ENCODE measurements at places on chromosomes 3 and 15.
A peak's percentile ranks its signal among the peaks of the same experiment; 100 is the strongest.

DNA sequence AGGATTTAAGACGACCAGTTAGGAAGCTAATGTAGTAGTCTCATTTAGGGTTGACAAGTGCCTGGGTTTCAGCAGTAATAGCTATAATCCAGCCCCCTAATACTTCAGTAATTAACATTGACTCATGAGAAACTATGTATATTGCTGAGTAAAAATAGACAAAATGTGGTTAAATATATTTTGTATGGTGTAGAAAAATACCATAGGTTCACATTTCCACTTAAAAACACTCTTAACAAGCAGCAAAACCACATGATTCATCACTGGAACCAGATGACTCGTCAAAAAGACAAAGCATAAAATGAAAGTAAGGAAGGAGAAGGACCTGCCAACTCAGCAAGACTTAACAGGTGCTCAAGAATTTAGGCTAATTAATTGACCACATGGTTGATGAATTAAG lies 288.9 kb downstream of the EFHB start:
- DNase-seq, result no peak

DNA sequence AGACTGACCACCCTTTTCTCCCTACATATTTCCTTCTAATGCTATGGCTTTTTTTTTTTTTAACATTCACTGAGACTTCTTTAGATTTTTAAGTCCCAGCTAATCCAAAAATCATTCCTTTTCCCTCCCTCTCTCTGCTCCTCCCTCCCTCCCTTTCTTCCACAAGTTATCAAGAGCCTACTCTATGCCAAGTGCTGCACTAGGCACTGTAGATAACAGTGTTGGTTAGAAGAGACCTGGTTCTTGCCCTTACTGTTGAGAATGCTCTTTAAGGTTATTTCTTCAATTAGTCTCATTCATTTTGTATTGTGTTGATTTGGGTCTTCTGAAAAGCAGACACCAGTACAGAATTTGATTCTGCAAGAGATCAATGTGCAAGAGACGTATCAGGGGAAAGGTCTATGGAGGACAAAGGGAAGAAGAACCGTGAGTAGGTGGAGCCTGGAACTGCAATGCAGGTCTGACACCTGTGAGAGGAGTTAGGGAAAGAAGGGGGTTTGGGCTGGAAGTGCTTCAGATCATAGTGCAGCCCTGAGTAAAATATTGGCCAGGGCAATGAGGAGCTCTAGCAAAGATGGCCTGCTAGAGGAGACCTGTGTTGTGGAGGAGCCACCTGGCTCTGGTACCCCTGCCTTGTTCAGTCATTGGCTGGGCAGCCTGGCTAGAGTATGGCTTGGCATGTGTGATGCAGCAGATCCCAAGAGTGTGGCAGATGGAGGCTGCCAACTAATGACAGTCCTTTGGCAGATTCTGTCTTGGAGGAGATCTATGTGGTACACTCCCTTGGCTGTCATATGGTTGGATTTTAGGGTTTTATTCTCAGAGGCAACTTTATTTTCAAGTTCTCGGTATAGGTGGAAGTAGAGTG lies 9.7 kb upstream of the PCOLCE2 start:
- DNase-seq, result no peak

GRCh38 chr3:69004138-69004537 lies 9.3 kb downstream of the EOGT start:
- no peak for DNase-seq

DNA sequence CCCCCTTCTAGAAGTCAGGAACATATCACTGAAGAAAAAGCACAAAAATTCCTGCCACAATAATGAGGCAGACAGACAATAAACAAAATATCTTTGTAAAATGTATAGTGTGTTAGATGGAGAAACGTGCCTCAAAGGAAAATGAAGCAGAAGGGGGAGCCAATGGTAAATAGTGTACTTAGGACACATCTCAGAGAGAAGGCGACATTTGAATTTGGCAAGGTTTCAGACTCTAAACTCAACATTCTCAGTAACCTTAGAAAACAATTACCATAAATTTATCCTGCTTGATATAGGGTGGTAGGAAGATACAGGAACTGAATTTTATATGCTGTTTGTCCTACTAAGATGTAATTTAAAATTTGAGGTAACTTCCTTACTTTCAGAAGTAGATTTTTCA lies 52.6 kb upstream of the PTX3 start:
- no peak for DNase-seq

DNA sequence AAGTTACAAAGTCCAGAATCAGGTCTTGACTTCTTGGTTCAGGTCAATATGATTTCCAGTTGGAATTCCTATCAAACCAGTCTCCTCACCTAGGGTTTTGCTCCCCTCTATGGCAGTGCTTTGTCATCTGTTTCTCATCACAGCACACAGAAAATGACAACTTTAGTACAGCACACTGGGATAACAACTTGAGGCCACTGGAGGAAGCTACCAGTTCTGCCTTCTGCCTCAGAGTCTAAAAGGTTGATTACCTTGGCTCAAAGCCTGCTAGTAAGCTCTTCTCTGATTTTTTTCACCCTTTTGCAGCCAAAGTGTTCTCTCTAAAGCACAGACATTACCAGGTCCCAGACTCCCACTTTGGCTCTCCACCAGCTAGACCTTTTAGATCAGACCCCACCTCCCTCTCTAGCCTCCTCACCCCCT lies 24.8 kb upstream of the TRIM59 start:
- DNase-seq, result no peak

DNA sequence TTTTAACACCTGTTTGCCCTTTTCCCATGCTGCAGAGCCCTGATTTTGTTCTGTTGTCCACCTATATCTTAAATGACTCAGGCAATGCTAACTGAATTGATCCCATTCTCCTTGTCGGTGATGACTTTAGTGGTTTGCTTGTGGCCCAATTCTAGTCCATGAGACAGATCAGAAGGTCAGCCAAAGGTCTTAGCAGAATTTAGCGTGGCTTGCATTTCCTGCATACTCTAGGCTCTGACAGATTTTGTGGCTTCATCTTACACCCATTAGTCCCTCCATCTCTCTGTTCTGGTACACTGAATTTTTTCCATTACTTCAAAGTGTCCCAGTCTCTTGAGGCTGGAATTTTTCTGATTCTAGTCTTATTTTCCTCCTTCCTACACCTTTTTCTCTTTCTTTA lies 161.9 kb downstream of the STAC start:
- DNase-seq, result no peak

GRCh38 chr15:63612300-63612699 lies 15.1 kb downstream of the FBXL22 start:
- no peak for DNase-seq

DNA sequence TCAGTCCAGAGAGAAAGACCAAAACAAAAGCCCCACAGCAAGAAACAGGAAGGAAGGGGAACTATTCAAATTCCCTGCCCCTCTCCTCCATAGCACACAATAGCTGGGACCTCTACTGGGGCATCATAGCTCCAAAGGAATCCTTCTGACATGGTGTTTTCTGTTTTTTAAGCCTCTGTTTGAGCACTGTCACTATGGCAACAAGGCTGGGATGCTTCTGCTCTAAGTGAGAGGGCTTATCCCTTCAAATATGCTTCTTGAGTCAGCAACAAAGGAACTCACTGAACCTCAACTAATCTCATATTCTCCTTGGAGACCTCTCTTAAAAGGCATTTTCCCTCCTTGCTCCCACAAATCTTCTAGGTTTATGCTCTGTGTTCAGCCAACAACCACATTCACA lies 40.5 kb downstream of the MYLK start:
- no peak for DNase-seq

GRCh38 chr3:51668756-51669155 lies 2.3 kb upstream of the TEX264 start:
- no peak for DNase-seq

DNA sequence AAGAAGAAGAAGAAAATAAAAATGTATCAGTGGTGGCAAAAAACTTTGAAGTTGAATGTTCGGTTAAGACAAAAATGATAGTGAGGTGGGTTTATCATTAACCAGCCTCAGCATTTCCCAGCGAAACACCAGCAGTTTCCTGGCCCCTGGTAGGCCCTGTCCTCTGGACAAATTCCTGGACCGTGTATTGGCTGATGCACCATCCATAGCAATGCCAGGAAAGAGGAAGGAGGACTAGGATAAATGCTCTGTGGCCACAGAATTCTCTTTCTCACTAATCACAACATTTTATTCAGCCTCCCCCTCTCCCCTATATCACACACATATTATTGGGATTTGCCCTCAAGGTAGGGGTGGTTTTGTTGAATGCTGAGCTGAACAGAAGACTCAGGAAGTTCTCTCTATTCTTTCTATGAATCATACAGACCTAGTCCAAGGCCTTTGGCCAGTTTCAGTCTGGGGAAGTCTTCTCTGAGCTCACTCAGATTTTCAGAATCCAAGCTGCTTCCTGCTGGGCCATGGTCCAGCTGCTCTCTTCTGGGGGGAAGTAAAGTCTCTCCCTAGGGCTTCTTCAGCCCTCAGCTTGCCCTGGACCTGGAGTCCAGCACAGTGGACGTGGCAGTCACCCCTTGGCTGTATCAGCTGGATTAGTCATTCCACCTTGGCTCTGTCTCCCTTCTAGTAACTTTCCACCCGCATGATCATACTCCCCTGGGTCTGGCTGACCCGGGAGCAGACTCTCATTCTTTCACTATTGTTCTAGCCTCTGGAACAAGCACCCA lies 27.6 kb downstream of the SLC28A1 start:
- DNase-seq, result peak; percentile 71

DNA sequence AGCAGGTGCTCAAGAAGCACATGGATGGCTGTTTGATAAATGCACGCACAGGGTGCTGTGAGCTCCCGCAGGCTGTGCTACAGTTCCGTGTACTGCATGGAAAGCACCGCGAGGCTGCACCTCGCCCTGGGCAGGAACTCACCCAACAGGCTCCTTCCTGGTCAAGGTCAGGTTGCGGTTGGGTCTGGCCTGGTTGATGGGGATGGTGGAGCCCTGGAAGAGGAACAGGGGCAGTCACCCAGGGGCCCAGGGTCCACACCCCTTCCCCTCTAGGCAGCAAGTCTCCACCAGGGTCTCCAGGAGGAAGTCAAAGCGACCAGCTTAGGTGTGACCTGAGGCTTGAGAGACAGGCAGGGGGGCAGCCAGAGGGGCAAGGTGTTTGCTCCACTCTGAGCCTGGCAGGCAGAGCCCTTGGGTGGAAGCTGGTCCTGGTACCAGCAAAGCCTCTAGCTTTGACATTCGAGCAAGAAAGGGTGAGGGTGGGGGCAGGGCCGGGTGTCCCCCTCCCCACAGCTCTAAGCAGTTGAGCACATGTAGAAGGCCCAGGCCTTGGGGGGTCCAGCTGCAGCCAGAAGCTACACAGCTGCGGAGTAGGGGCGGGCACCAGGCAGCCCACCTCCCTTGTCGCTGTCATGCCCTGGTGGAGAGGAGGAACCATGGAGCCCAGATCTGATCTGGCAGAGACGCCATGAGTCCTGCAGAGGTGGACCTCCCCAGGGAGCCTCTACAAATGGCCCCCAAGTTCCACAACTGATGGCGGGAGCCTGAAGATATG lies 46.3 kb upstream of the SLC41A3 start:
- no peak for DNase-seq

DNA sequence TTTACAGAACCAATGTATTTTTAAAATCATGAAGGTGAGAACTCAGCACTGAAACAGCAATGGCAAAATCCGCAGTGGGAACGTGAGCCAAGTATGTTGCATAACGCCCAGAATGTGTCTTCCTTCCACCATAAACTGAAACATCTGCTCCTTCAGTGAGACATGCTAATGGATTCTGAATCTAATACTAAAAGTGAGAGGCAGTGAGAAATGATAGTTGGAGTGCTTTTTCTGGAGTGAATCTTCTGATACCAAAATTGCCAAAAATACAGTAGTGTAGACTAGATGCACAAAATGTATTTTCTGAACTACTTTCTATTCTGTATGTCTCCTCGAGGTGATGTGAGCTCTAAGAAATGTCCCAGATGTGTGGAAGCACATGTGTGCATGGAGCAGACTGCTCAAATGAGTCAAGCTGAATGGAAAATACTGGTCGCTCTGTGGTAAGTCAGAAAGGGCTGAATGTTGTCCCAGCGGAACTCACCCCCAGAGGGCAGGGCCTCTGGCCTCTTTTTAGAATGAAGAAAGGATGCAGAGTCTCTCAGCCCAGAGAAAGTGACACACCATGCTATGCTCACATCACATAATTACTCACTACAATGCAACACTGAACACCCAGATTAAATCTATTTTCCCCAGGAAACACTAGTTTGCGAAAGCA lies 73.0 kb downstream of the ATP10A start:
- no peak for DNase-seq

DNA sequence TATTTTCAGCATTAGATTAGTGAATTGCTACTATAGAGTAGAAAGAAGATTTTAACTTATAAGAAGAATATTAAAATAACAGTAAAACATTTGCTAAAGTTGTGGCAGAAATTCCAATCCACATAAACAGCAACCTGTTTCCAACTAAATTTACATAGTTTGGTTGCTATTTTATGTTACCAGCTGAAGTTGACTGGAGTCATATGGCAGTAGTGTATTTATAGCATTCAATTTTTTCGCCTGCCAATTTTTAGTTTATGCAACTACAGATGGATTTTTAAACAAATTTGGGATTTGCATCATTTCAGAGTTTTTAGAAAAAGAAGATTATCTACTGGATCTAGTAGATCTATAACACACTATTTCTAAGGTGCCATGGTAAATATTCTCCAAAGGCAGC lies 332.5 kb upstream of the BCHE start:
- no peak for DNase-seq

DNA sequence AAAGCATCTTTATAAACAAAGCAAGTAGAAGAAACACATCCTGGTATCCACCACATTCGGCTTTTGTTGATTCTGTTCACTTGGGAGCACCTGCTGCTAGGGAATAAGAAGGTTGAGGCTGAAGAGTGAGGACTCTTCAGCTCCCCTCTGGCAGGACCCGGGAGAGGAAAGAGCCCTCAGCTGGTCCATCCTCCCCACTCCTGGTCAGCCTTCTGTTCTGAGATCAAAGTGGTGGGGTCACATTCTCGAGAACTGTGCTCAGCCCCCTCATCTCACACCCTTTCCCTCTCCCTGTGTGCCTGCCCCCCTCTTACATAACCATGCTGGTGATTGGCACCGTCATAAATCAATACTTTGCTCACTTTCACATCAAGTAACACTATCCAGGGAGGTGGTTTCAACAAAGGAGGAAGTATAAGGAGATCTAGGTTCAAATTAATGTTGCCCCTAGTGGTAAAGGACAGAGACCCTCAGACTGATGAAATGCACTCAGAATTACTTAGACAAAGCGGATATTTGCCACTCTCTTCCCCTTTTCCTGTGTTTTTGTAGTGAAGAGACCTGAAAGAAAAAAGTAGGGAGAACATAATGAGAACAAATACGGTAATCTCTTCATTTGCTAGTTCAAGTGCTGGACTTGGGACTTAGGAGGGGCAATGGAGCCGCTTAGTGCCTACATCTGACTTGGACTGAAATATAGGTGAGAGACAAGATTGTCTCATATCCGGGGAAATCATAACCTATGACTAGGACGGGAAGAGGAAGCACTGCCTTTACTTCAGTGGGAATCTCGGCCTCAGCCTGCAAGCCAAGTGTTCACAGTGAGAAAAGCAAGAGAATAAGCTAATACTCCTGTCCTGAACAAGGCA lies at the start of gene NR1I2:
TSS of gene NR1I2 (plus strand) at position 772 of the 869 bp plus-strand sequence.
- DNase-seq, result no peak

GRCh38 chr3:154176036-154176435 lies 54.8 kb downstream of the ARHGEF26 start:
- DNase-seq, result no peak
